Daoy (cell line): ENCODE measurements at places on chromosomes 2 and 18. TPM values are rescaled to one million over a fixed set of nuclear protein-coding genes. Genes with fewer than 3 reads are reported as not detected.

The GALR1 gene
- not detected in 2 replicates for total RNA-seq

The DUSP19 gene
- total RNA-seq, result 1.9 and 2.5 TPM in 2 replicates

The ATP6V1B1 gene
- total RNA-seq, result 0.40 TPM in 1 of 2 replicates, not detected in the other

The DES gene
- total RNA-seq, result 0.17 and 0.77 TPM in 2 replicates

The ARHGAP25 gene
- total RNA-seq, result 0.51 and 1.7 TPM in 2 replicates

The NEMP2 gene
- total RNA-seq, result 6.7 and 20.0 TPM in 2 replicates

The PAX8 gene
- total RNA-seq, result 0.17 and 0.57 TPM in 2 replicates

The ABI2 gene
- total RNA-seq, result 21.9 and 25.7 TPM in 2 replicates

The PLGLB1 gene
- 0.29 and 1.3 TPM in 2 replicates for total RNA-seq

The TIMM21 gene
- total RNA-seq, result 40.9 and 57.9 TPM in 2 replicates

The DPP10 gene
- not detected in 2 replicates for total RNA-seq
